ENCODE measurements at places on chromosomes 6 and 20. TPM values are rescaled to one million over a fixed set of nuclear protein-coding genes. Genes with fewer than 3 reads are reported as not detected.

Gene GABBR1
- total RNA-seq, result 69.0 TPM

Gene OXT
- not detected for total RNA-seq

DNA sequence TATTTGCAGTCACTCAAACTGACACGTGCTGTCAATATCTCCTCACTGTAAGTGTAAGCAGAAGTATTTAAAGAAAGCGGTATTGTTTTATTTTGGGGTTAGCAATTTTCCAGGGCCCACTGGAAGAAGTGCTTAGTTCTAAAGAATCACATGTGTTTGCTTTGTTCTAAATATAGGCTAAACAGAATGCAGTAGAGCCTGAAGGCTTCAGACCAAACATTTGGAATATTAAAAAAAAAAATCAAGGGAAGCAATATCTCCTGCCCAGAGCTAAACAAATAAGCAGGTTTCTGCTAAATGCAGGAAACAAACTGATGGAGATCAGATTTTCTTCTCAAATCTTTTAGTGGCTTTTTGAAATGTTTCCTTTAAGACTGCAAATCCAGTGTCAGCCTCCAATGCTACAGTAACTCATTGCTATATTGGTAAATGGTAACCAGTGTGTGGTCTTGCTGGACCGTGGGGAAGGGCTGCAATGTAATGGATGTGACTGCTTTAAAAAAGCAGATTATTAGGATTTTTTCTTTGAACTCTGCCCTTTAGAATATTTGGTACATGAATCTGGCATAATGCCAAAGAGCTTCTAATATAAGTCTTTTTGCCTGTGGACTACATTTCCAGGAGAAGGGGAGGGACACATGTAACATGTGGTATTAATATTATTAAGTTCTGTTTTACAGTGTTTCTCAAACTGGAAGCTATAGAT lies 317.1 kb upstream of the FERMT1 start:
- DNase-seq, result no peak

DNA sequence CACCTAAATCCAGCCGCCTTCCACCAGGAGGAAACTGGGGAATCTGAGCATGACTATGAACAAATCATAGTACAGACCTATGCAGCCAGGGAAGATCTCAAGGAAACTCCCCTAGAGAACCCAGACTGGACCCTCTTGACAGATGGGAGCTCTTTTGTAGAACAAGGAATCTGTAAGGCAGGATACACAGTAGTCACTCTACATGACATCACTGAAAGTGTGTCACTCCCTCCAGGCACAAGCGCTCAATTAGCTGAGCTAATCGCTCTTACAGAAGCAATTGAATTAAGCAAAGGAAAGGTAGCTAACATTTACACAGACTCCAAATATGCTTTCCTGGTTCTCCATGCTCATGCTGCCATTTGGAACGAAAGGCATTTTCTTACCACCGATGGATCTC lies 36.8 kb downstream of the PLN start:
- no peak for DNase-seq

DNA sequence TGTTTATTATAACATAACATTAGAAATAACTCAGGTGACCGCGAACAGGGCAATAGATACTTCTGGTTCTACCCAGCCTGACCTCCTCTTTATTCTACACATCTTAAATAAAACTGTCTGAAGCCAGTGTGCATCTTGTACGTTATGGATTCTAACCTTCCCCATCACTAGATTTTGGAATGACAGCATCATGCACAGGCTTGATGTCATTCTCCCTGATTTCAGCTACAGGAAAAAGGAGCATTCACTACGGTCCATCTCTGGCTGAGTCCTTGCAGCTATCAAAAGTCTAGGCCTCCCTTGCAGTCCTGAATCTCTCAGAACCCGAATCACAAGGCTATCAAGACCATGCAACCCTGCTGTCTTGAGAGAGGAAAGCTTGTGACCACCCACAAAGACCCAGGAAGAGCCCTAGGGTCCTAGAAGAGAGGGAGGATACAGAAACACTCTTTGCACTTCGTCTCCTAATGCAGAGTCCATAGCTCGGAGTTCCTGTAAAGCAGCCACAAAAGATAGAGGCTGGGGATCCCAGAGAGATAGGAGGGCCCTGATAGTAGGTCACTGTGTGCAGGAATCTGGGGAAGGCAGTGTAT lies 845 bp downstream of the HLA-DPA1 start:
- DNase-seq, result no peak

- peak; percentile 18 for DNase-seq
Measured at GRCh38 chr20:63154395-63154794, 61.5 kb downstream of the YTHDF1 start.

- DNase-seq, result no peak
Measured at GRCh38 chr6:71411882-71412281, 123.3 kb downstream of the OGFRL1 start.

DNA sequence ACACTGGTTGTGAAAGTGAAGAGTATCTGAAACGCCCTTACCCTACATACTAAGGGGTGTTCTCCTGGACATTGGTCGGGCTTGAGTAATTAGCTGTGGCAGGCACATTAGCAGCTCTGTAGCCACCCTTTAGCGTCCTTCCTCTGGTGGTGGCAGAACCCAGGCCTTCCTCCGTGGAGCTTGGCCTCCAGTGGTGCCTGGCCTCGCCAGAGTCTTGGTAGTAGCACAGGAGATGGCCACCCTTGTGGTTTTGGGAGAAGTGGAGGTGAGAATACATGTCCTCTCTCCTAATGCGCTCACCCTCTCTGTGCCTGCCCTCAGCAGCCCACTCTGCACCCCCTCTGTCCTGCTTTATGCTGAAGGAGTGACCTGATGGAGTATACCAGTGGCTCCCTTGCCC lies 17.6 kb upstream of the UQCC2 start:
- no peak for DNase-seq

- no peak for DNase-seq
Measured at GRCh38 chr6:124371974-124372475, 568.4 kb downstream of the NKAIN2 start.

- DNase-seq, result no peak
Measured at GRCh38 chr6:57159127-57159526, 13.0 kb upstream of the BAG2 start.
